ENCODE measurements at places on chromosomes 4 and X. TPM values are rescaled to one million over a fixed set of nuclear protein-coding genes. Genes with fewer than 3 reads are reported as not detected.

The RBPJ gene
- total RNA-seq, result 45.0 TPM

GRCh38 chrX:154097003-154097588 is 421 bp downstream of the MECP2 start:
- peak; percentile 84 for DNase-seq

GRCh38 chrX:53483838-53484405 is 49.8 kb upstream of the HSD17B10 start:
- DNase-seq, result no peak

DNA sequence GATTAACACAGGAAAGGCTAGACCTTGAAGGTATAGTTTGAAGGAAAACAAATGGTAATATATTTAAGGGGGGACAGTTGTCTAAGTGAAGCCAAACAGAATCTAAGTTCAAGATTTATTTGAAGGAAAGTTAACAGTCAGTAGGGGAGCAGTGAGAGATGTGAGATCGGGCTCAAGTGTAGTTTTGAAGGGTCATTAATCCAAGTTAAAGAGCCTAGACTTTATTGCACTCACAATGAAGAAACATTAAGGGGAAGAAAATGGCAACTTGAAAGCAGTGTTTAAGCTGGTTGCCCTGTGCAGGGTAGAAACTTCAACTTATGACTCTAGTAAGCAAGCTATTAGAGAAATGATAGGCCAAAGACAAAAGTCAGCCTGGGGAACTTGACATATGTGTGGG is 1952.2 kb downstream of the PCDH7 start:
- DNase-seq, result no peak

DNA sequence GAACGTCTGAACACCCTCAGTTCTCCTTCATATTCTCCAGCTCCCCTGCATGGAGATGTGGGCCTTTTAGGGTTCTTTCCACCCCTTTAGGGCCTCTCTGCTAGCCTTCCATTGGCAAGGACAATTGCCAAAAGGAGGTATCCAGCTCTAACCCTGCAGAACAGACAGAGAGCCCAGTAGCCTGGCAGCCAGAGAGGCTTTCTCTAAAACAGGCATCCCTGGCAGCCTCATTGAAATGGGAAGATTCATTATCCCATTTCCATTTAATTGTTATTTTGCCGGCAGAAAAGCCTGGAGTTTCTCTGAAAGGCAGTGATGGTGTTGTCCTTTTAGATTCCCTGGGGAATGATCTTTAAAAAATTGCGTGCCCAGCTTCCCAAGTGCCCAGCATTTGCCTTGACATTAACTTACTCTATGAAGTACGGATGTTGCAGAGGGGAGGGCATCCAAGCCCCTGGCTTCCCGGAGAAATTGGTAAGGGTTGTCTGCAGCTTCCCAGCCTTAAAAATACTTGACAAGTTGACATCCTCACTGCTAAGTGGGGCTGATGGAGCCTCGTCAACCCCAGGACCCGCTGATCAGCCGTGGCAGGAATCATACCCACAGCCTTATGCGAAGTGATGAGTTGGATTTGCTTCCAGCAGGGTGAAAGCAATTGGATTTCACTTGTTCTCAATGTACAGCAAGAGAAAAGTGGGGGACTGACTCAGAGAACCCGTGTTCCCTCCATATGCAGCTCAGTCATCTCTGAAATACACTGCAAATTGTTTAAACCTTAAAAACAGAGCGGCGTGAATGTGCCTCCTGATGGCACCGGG is 244.1 kb downstream of the CRLF2 start:
- DNase-seq, result no peak

DNA sequence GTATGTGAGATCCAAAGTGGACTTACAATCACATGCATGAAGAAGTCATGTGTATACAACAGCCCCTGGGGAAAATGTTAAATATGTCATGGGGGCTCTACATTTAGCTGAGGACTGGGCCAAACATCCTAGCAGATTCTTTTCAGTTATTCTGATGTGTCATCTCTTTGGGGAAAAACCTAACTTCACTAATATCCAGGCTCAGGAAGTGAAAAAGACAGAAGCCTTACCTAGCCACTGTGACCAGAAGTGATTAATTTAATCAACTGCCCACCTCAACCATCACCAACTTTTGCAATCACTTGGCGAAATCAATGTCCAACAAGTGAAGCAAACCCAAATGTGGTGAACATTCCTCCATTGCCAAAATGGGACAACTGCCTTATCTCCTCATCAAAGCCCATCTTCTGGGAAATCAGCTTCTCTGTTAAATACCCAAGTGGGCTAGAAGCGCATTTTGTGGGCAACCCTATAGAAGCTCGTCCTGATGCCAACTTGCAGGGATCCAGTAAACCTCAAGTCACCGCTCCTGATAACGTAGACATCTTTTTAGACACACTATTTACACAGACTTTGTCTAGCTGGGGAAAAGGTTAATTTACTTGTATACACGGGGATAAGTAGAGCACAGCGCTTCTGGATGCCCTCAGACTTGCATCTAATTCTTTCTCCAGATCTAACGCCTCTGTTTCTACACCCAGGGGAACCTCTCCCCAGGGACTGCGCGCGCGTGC is 1.4 kb upstream of the HHIP start:
- no peak for DNase-seq

The HEPH gene
- total RNA-seq, result 0.29 TPM

The CT45A8 gene
- not detected for total RNA-seq

GRCh38 chr4:88697588-88698329 is at the start of gene NAP1L5:
TSS of gene NAP1L5 (minus strand) at chr4:88697829. CDS start at chr4:88697754, 75 bp downstream.
- peak; percentile 58 for DNase-seq

DNA sequence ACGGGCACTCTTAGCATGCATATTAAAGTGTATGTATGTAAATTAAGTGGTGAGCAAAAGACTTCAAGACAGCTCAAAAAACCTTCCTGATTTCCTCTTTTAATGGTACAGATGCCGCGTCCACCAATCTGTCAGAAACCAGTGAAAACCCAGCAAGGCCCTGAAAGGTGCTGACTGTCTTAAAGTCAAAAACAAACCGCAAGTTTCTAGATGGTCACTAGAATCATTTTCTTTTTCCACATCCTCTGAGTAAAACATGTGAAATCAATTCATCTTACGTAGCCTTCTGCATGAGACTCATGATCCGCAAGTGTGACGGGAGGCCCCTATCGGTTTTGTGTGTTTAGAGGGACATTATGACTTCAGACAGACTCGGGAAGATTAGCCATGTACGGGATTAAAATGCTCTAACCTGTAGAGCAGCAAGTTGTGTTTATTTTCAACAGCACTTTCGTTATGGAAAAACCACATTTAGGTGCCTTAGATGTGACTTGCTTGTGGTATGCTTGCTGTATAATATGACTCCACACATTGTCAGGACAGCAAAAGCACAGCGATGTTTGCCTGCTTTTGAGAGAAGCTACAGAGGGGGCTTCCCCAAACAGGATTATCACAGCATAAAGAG is 88.2 kb upstream of the STS start:
- DNase-seq, result no peak

- DNase-seq, result no peak
Observed at GRCh38 chr4:105651884-105652283, 56.6 kb downstream of the INTS12 start.

GRCh38 chr4:186624951-186625350 is 69.6 kb upstream of the MTNR1A start:
- DNase-seq, result no peak

GRCh38 chrX:129622757-129623301 is 31.9 kb downstream of the APLN start:
- DNase-seq, result no peak

DNA sequence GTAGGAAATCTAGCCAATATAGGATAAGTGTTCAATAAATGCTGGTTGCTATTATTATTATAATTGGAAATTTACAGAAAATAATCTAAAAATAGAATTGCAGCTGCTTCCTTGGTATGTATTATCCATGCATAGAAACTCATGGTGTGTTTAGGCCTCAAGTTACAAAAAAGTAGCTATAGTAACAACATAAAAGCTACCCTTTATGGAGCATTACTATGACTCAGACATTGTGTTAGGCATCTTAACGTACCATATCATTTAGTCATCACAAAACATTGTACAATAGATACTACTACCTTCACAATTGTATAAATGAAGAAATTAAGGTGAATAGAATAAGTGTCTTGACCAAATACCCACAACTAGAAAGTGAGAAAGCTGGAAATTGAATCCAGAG is 126.9 kb upstream of the NRK start:
- no peak for DNase-seq

The CYTL1 gene
- not detected for total RNA-seq

DNA sequence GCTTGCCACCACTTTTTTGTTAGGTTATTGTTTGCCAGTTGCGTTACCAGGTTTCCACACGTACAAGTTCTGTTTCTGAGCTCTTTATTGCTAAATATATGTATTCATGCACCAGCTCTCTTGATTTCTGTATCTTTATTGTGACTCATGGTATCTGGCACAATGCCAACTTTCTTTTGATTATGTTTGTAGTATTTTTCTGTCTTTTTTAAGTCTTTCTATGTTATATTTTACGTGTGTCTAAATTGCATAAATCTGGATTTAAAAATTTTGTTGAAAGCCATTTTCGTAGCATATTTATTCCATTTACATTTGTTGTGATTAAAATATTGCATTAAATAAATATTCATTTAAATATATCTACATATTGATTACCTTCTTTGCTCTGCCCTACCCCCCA is 73.8 kb downstream of the KDM6A start:
- no peak for DNase-seq

GRCh38 chrX:29348288-29348687 is 761.0 kb downstream of the IL1RAPL1 start:
- DNase-seq, result no peak

DNA sequence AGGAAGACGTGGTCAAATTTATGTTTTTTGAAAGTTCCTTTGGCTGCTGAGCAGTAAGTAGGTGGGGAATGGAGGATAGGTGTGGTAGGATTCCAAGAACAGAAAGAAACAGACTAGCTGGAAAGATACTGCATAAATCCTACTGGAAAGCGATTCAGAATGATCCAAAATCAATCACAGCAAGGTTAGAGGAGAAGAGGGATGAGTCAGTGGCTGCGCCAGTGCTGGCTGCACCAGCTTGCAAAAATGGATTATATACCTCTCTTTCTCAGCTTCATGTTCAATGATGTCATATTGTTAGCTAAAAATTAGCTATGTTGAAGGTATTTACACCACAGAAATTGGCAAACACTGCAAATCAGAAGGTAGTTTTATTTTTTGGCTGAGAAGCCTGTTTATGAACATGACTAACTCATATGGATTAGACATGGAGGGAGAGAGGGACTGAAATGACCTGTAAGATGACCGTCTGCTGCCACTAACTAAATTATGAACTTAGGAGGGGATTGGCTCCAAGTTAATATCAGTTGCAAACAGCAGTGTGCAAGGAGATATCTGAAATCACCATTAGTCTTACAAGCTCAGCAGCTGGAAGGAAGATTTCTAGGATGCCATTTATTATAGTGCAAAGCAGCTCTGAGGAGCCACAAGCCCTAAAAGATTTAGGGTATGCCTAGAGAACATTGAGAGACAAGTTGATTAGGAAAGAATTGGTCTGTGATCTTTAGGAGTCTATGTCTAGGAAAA is 405.3 kb downstream of the MID1IP1 start:
- no peak for DNase-seq

GRCh38 chrX:150508451-150509367 is 59.7 kb upstream of the MTM1 start:
- DNase-seq, result no peak

- no peak for DNase-seq
Observed at GRCh38 chr4:70632028-70632427, 3.5 kb downstream of the ENAM start.

- DNase-seq, result no peak
Observed at GRCh38 chr4:186266729-186267456, 904 bp downstream of the F11 start.

DNA sequence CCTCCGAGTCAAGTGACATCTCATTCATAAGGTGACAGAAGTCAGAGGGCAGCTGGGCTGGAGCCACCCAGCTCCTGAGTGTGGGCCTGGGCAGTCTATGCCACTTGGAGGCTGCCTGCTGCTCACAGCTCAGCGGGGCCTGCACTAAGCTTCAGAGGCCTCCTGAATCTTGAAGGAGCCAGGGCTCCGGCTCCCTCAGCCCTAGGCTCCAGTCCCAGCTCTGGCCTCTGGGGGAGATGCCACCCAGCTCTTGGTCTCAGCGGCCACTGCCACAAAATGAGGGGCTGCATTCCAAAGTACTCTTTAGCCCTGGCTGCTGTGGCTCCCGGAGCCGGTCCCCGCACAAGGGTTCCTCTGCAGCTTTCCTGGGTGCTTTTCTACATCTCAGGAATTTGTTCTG is 32.7 kb upstream of the PSAPL1 start:
- no peak for DNase-seq

- DNase-seq, result no peak
Observed at GRCh38 chr4:181536811-181537434, 706.3 kb upstream of the TENM3 start.

- DNase-seq, result no peak
Observed at GRCh38 chr4:164888096-164888715, 11.2 kb downstream of the APELA start.

GRCh38 chr4:147550626-147551246 is 66.5 kb upstream of the TMEM184C start:
- peak; percentile 12 for DNase-seq

The MAGED4B gene
- total RNA-seq, result 32.1 TPM

- no peak for DNase-seq
Observed at GRCh38 chr4:89270792-89271191, 36.8 kb downstream of the GPRIN3 start.

The GLOD5 gene
- total RNA-seq, result not detected

- peak; percentile 45 for DNase-seq
Observed at GRCh38 chr4:108774809-108775530, 12.1 kb upstream of the ETNPPL start.

All from SK-MEL-5 (cell line).